ENCODE measurements at places on chromosomes 16 and 17.
A peak's percentile ranks its signal among the peaks of the same experiment; 100 is the strongest.

GRCh38 chr16:56102183-56102686 is 89.1 kb upstream of the GNAO1 start:
- DNase-seq = no peak

DNA sequence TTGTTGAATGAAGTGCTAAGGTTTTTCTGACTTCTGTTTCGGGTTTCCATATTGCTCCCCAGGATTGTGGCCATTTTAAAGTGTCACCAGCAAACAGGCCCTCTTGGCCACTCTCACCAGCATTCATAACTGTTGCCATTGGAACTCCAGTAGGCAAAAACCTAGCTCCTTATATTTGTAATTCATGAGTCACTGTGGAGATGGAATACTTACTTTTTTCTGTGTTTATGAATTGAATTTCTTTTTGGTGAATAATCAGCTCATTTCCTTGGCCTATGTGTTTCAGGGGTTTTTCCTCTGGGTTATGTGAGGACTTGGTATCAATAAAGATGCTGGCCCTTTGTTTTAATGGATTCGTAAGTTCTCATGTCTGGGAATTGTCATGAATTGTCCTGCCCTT is 255.1 kb downstream of the SNX29 start:
- DNase-seq = peak; percentile 50

DNA sequence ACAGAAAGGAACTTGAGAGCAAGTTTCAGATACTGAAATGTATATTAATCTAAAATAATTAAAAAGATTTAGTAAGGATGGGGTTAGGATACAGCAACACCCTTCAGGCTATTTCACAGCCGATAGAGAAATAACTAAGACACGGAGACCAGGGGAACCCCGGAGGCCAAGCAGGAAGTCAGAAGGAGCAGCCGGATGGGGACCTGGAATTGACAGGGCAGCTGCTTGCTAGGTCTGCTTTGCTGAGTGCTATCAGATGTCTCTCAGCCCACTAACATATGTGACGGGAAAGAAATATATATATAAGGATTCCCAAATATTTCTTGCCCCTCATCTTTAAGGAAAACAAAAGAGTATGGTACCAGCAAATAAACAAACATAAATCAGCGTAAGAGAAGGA is 154.1 kb upstream of the CDH5 start:
- no peak for DNase-seq

- no peak for DNase-seq
Measured at GRCh38 chr17:34886831-34887230, 74.4 kb downstream of the CCT6B start.

- no peak for DNase-seq
Measured at GRCh38 chr16:57728336-57729181, 7.0 kb upstream of the KATNB1 start.

- no peak for DNase-seq
Measured at GRCh38 chr17:31907342-31907962, 5.9 kb upstream of the UTP6 start.

DNA sequence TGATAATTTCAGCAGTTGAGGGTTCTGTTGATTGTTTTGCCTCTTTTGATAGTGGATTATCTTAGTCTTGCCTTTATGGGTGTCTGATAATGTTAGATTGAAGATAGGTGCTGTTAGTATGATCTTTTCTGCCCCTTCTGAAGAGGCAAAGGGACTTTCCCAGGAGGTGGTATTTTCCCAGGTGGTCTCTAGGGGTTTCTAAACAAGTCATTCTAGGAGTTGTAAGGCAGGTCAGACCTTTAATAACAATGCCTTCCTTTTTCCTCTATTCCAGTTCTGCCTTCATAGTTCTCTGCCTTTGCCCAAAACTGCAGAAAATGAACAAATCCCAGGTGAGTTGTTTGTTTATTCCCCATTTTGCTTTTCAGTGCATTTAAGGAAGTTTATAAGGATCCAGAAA is 4.3 kb downstream of the ZFP1 start:
- DNase-seq = no peak

DNA sequence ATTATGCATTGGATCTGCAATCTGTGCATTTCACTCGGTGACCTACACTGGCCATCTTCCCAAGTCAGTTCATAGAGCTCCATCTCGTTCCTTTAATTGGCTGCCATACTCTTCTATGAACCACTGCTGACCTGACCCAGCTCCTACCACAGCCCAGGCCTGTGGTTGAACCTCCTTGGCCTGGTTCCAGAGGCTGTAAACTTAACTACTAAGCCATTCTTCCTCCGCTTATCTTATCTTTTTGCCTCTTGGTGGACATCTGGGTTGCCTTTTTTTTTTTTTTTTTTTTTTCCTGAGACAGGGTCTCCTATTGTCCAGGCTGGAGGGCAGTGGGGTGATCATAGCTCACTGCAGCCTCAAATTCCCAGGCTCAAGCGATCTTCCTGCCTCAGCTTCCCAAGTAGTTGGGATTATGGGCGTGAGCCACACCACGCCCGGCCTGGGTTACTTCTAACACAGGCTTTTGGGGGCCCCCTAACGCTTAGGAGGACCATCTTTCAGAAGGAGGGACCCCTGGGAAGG is 18.3 kb downstream of the COQ7 start:
- DNase-seq = no peak

DNA sequence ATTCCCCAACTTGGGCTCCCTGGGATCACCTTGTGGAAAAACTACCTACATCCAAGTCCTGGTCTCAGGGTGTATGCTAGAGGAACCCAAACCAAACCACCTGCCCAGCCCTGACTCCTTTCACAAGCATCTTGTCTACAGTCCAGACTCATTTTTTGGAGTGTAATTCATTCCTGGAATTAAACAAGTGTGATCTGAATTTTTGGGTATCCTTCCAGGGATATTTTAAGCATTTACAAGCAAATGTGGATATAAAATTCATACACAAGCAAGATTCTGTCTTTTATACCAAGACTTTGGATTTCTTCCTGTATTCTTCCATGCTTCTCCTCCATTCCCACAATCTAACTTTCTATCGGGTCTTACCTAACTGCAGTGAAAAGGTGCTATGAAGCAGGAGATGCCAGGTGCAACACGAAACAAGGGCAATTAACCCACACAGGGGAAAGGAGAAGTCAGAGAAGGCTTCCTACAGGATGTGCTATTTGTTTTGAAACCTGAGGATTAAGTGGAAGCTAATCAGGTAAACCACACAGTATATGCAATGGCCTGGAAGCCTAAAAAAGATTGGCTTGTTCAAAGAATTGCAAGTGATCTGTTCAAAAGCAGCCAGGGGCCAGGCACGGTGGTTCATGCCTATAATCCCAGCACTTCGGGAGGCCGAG is 417.2 kb upstream of the C16orf82 start:
- DNase-seq = no peak

GRCh38 chr16:57786632-57787518 is 15.4 kb downstream of the KIFC3 start:
- DNase-seq = no peak

- DNase-seq = no peak
Measured at GRCh38 chr16:75026892-75027391, 28.1 kb downstream of the ZNRF1 start.

DNA sequence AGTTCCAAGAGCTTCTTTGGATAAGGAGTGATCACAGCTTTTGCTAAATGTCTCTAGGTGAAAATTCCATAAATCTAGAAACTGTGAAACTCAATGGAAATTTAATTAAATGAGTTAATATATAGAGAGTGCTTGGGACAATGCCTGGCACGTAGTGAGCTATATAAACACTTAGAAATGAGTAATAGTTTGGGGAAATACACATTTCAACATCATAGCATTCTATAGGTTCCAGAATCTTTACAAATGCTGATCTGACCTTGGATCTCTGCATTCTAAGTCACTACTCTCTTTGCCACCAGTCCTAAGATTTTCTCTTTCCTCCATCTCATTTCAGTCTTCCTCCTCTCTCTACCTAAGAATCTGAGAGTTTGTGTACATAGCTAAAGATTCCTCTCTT is 175.6 kb downstream of the SOX9 start:
- DNase-seq = no peak

- DNase-seq = no peak
Measured at GRCh38 chr16:27321013-27321915, 7.5 kb downstream of the IL4R start.

DNA sequence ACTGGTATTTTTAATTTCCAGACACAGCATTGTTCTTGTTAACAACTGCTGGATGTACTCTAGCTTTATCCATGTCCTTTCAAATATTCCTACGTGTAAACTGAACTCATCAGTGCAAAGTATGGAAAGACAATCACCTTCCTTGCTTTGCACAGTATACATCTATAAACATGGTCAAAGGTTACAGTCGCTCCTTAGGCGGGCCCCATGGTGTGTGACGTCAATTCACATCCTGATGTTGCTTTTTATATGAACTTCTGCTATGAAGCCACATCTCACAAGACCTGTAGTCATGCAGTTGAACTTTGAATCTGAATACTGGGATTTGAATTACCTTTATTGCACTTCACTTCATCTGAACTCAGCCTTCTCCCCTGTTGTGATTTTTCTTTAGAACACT is 447.6 kb upstream of the PSMD7 start:
- no peak for DNase-seq

- no peak for DNase-seq
Measured at GRCh38 chr17:30210901-30211300, 24.6 kb downstream of the SLC6A4 start.

DNA sequence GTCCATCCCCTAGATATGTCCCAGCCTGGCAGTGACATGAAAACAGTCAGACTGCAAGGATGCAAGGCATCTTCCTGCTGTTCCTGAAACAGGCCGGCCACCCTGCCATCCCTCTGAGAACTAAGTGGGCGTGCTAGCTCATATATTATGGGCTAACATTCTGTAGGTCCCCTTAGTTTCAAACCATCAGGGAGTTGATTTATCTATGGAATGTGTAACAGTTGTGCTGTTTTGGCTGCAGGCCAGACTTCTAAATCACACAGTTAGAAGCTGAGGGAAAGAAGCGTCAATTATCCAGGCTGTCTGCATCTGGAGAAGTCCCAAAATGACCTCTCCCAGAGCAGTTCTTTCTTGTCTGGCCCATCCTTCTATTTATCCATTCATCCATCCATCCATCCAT is 102.7 kb upstream of the DNAH9 start:
- no peak for DNase-seq

DNA sequence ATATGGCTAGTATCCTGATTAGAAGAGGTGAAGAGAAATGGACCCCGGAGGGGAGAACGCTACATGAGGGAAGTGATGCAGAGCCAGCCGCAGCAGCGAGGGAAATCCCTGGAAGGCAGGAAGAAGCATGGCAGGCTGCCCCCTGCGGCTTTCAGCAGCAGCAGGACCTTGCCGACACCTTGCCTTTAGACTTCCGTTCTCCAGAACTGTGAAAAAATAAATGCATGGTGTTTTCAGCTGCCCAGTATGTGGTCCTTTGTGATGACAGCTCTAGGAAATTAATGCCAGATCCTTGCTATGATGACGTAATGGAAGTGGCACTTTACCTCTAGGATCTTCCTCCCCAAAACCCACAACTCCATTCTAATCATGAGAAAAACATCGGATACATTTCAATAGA is 9.7 kb upstream of the ZFP1 start:
- no peak for DNase-seq

Measured in GM04504 (cell line).